ENCODE measurements at places on chromosomes 3 and 15. TPM values are rescaled to one million over a fixed set of nuclear protein-coding genes. Genes with fewer than 3 reads are reported as not detected.

GRCh38 chr3:71300951-71301393 is 282.6 kb downstream of the FOXP1 start:
- H3K4me1 ChIP-seq = peaks cover 56% of the 10 kb centered on the region
- H3K27ac ChIP-seq = peak overlapping the region; percentile 71
- H3K4me3 ChIP-seq = peak overlapping the region; percentile 5

AGBL1 gene
- total RNA-seq = 0.76 TPM

DNA sequence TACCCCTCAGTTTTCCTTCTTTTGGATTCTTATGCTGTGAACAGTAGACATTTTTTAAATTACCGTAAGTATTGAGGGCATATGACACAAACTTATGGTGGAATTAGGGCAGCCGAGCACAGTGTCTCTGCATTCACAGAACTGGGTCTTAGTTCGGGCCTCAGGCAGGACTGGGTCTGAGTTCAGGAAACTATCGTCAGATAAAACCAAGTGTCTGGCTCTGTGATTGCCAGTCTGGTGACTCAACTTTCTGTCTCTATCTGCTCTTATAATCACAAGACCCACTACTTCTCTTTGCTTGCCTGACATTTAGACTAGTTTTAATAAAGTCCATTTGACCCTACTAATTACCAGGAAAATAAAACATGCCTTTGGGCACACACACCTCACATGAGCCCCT is 146.2 kb downstream of the LMLN start:
- no peaks in the 10 kb centered on the region for H3K36me3 ChIP-seq
- no peak overlapping the region for H3K27ac ChIP-seq
- no peak overlapping the region for H3K4me3 ChIP-seq
- no peaks in the 10 kb centered on the region for H3K27me3 ChIP-seq
- DNase-seq = no peak

DNA sequence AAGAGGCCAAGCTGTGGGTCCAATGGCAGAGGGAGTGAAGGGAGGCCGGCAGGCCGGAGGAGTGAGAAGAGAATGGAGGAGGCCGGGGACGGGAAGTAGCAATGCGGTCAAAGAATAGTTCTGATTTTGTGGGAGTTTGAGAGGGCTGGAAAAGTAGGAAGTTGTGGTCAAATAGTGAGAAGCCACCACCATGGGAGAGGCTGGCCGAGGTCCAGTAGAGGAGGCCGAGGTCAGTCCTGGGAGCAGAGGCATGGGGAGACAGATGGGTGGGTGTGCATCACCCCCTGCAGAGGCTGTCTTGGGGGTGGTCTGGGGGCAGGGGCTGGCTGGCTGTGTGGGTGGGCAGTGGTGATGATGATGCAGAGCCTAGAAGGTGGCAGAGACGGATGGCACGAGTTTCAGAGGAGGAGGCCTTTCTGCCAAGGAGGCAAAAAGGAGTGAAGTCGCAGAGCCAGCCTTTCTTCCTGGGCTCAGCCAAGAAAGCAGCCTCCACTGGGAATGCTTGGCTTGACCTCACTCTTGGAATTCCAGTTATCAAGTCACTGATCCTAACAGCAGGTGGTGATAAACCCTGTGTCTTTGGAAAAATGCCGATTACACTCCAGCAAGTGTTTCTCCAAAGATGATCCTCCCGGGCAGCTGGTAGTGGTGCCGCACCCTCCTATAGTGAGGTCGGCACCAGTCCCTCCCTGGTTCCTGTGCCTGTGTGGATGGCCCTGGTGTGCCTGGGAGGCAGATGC is 57.3 kb downstream of the ARNT2 start:
- H3K27me3 ChIP-seq = peaks cover 9% of the 10 kb centered on the region
- H3K4me1 ChIP-seq = no peaks in the 10 kb centered on the region
- DNase-seq = no peak
- H3K4me3 ChIP-seq = no peak overlapping the region

GRCh38 chr3:8629151-8630021 is 15.2 kb downstream of the SSUH2 start:
- H3K36me3 ChIP-seq = no peaks in the 10 kb centered on the region
- no peaks in the 10 kb centered on the region for H3K4me1 ChIP-seq
- no peak overlapping the region for H3K4me3 ChIP-seq

- H3K36me3 ChIP-seq = peaks cover 9% of the 10 kb centered on the region
- H3K27me3 ChIP-seq = peaks cover 3% of the 10 kb centered on the region
- no peaks in the 10 kb centered on the region for H3K4me1 ChIP-seq
- no peak for DNase-seq
- H3K27ac ChIP-seq = no peak overlapping the region
These were observed 6.5 kb upstream of the ARL8B start for GRCh38 chr3:5115506-5116162.

GRCh38 chr3:119295816-119296726 is 1.9 kb downstream of the ARHGAP31 start:
- H3K4me3 ChIP-seq = no peak overlapping the region
- peaks cover 10% of the 10 kb centered on the region for H3K27me3 ChIP-seq
- H3K27ac ChIP-seq = no peak overlapping the region
- H3K36me3 ChIP-seq = no peaks in the 10 kb centered on the region

TMEM158 gene
- total RNA-seq = 7.8 TPM

- H3K27me3 ChIP-seq = no peaks in the 10 kb centered on the region
- H3K36me3 ChIP-seq = no peaks in the 10 kb centered on the region
- no peak overlapping the region for H3K27ac ChIP-seq
- H3K4me3 ChIP-seq = no peak overlapping the region
- H3K4me1 ChIP-seq = no peaks in the 10 kb centered on the region
These were observed 316.6 kb downstream of the RBMS3 start for GRCh38 chr3:29597376-29598008.

- H3K36me3 ChIP-seq = no peaks in the 10 kb centered on the region
- DNase-seq = no peak
- no peak overlapping the region for H3K4me3 ChIP-seq
These were observed 34.7 kb upstream of the SYNM start for GRCh38 chr15:99070208-99070607.

- no peak for DNase-seq
- H3K4me1 ChIP-seq = peaks cover 4% of the 10 kb centered on the region
- no peak overlapping the region for H3K27ac ChIP-seq
- no peak overlapping the region for H3K4me3 ChIP-seq
- H3K36me3 ChIP-seq = no peaks in the 10 kb centered on the region
These were observed 78.2 kb downstream of the CLASP2 start for GRCh38 chr3:33639889-33640288.

DNA sequence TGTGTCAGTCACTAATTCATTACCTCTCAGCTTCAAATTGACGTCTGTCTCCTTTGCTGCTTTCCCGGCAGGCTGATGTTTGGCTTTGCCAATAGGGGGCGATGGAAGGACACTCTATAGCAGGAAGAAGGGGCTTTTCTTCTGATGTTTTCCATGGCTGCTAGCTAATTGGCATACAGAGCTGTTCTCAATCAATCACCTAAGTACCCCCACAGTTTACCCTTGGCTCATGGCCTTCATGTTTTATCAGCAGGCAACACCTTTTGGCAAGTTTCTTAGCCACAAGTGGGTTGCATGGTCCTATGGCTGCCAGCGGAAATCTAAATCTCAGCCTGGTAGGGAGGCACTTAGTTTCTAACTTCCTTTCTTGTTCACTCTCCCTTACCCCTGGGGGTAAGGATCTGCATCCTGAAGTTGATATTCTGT is 45.0 kb downstream of the ESYT3 start:
- no peaks in the 10 kb centered on the region for H3K27me3 ChIP-seq
- no peak overlapping the region for H3K27ac ChIP-seq

- no peak overlapping the region for H3K4me3 ChIP-seq
- H3K36me3 ChIP-seq = peaks cover under 1% of the 10 kb centered on the region
- H3K4me1 ChIP-seq = no peaks in the 10 kb centered on the region
- H3K27me3 ChIP-seq = no peaks in the 10 kb centered on the region
- no peak overlapping the region for H3K27ac ChIP-seq
- no peak for DNase-seq
These were observed 9.6 kb upstream of the RASA2 start for GRCh38 chr3:141477224-141477623.

GRCh38 chr3:5485427-5485826 is 297.9 kb downstream of the EDEM1 start:
- H3K27me3 ChIP-seq = no peaks in the 10 kb centered on the region
- H3K4me1 ChIP-seq = no peaks in the 10 kb centered on the region
- H3K4me3 ChIP-seq = no peak overlapping the region
- H3K36me3 ChIP-seq = no peaks in the 10 kb centered on the region

KLHL24 gene
- 152 TPM for total RNA-seq

ADIPOQ gene
- 0.15 TPM for total RNA-seq

DNA sequence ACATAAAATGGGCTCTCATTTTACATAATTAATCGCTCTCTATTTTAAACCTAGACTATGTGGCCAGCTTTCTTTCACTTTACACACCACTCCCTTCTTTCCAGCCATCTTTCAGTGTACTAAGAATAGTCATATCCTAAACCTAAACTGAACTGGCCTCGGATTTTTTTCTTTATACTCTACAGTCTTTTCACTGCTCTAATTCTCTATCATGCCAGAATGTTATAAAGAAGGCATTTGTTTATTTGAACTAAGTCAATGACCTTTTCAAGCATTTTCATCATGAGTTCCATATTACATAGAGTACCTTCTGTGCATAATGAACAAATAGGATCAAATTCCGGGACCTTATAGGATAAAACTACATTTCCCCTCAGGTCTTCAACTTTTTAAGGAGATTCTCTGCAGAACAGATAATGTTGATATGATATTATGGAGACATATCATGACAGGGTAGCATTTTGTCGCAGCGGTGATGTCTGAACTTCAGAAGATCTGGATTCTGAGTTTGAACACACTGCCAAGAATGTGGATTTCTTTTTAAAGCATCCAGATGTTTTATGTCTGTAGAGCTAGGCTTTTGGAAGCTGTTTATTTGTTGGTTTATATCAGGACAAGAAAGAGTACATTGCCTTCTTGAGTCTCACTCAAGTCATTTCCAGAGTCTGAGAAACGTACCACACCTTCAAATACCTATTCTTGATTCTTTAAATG is 1047.3 kb downstream of the MCTP2 start:
- no peaks in the 10 kb centered on the region for H3K4me1 ChIP-seq
- H3K4me3 ChIP-seq = no peak overlapping the region
- no peaks in the 10 kb centered on the region for H3K36me3 ChIP-seq
- no peak overlapping the region for H3K27ac ChIP-seq

SH3GL3 gene
- 2.8 TPM for total RNA-seq

DNA sequence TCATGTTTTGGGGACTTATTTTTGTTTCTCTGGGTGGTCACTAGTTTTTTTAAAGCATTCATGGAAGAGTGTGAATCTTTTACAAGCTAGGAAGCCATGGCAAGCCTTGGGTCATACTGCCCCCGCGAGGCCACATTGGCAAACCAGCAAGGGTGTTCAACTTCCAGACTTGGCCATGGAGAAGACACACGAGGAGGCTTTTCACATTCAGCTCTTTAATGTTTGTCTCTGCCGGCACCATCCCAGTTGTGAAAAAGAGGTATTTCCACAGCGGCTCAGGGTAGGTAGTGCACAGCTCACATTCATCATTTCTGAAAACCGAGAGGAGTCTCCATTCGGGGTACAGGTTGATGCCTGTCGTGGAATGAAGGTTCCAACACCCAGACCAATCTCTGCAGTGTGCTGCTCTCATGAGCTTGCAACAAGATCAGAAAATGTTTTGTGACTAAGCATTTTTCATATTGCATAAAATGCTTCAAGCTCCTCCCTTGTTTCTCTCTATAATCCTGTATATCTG is 7.7 kb downstream of the CCR5 start:
- H3K27ac ChIP-seq = no peak overlapping the region
- H3K4me3 ChIP-seq = no peak overlapping the region
- H3K4me1 ChIP-seq = no peaks in the 10 kb centered on the region
- peak; percentile 79 for DNase-seq
- H3K36me3 ChIP-seq = no peaks in the 10 kb centered on the region
- H3K27me3 ChIP-seq = peaks cover 3% of the 10 kb centered on the region

DRD3 gene
- total RNA-seq = not detected

ATP11B gene
- 36.2 TPM for total RNA-seq

DNA sequence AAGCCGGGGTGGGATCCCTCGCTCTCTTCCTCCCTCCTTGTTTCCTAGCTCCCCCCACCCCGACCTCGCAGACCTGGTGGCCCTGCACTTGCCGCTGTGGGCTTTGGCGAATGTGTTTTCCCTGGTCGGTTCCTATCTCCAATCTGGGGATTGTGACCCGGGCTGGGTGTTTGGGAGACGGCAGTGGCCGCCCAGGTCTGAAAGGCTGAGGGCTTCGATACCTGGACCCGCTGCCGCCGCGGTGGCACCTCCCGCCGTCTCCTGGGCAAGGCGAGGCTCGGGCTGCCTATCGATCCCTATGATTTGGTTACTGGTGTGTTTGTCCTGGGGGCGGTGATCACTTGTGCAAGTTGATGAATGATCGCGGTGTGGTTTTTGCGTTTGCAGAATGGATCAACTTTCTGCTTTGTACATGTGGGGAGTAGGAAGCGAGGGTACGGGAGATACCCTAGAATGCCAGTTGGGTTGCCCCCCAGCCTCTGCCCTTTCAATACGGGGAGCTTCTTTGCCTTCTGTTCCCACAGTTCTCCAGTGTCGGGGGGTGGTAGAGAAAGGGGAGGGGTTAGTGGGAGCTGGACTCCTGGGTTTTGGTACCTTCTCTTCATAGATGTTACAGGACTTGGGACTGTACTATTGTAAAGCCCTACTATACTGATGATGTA is 3.0 kb downstream of the BBX start:
- H3K36me3 ChIP-seq = no peaks in the 10 kb centered on the region
- H3K27ac ChIP-seq = peak overlapping the region; percentile 92
- H3K27me3 ChIP-seq = peaks cover 12% of the 10 kb centered on the region

GRCh38 chr3:26596335-26596734 is 26.2 kb upstream of the LRRC3B start:
- H3K4me1 ChIP-seq = no peaks in the 10 kb centered on the region
- H3K4me3 ChIP-seq = no peak overlapping the region
- no peak overlapping the region for H3K27ac ChIP-seq
- no peak for DNase-seq
- H3K36me3 ChIP-seq = no peaks in the 10 kb centered on the region

DNA sequence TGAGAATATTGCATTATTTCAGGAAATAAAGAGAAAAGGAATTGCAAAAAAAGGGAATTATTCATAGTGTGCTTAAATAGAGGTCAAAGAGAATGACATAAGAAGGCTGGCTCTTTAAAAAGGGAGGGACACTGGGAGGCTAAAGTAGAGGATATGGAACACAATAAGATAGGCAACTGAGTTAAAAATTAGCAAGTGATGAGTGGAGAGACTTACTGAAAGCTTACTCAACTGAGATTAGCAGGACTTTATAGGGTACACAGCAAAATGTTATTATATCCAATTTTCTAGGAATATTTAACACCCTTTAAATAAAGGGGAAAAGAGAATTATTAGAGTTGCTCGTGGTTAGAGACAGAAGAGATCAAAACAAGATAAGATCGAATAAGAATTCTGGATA is 375.2 kb downstream of the LSAMP start:
- no peak overlapping the region for H3K4me3 ChIP-seq
- no peaks in the 10 kb centered on the region for H3K27me3 ChIP-seq
- no peak for DNase-seq

DNA sequence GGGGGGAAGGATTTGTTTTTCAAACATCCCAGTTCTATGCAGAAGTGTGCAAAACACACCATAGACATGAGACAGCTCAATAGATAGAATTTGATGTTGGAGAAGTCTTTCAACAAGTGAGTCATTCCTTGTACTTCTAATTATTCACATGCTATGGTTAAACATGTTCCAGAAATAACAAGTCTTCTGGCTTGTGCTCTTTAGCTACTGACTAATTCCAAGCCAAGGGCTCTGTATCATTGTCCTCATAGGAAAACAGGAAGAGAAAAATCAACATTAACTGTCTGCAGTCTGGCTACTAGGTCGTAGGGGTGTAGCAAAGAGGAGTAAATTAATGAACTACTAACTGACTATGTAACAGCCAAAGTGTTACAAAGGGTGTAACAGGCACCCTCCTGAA is 25.8 kb downstream of the LDHAL6B start:
- H3K36me3 ChIP-seq = no peaks in the 10 kb centered on the region
- no peak for DNase-seq
- no peak overlapping the region for H3K27ac ChIP-seq
- peaks cover 3% of the 10 kb centered on the region for H3K27me3 ChIP-seq

Data from glutamatergic neuron (in vitro differentiated cells).